ENCODE measurements at places on chromosomes 7 and 10.

DNA sequence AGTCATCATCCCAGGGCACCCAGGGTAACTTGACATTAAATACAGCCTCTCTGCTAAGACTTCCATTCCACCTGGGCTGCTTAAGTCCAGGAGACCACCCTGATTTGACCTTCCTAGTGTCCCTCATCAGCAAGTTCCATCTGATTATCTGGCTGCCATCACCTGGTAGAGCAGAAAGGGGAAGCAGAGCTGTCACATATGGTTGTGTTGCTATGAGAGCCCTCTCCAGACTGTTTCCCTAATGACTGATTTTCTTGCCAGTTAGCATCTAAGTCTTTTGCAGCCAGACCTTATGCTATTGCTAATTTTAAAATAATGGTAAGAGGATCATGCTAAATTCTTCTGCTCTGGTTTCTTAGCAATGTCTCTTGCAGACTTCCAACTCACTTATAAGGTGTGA lies 38.7 kb downstream of the KCNH2 start:
- DNase-seq: no peak

DNA sequence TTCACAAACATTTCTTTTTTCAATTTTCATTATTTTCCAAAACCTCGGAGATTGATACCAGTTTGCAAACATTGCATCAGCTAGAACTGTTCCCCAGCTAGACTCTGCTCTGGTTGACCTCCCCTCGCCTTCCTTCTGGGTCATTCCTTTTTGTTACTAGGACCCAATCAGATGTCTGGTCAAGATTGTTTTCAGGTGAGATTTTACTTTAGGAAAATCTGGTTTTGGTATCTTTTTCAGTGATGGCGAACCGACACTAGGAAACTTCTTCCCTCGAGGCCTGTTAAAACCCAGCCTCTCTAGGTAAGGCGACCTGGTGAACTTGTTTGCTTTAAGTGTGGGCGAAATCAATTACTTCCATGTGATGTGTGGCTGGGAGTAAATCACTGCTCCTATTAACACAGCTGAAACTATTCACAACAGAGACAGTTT lies 8.4 kb downstream of the PROSER2 start:
- DNase-seq: no peak

- no peak for DNase-seq
Measured at GRCh38 chr7:77269360-77270093, 69.9 kb upstream of the FGL2 start.

DNA sequence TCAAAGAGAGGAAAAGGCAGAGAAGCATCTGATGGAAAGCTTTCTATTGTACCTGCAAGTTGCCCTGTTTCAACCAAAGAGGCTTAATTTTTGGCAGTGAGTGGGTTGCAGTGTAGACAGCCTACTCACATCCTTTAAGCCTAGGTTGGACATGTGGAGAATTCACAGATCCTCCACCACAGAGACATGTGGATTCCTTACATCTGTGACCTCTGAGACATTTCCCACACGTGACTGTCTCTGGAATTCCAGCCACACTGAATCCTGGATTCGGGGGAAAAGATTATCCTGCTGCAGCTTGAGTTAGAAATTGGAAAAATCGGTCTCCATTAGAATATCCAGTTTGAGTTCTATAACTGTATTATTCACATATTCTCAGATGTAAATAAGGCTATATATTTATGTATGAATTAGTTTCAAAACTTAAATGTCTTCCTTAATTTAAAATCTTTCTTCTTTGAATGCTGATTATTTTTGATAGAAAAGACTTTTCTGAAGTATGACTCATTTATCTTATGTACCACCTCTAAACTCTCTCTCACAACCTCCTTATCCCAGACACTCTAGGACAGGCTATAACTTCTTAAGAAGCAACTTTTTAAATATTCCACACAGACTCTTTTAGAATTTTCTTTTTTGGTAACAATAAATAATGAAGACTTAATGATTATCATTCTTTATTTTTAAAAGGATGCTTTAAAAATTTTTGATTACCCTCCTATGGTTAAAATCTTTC lies 123.3 kb downstream of the TWIST1 start:
- no peak for DNase-seq

Data from mesothelial cell of epicardium (in vitro differentiated cells).